ENCODE measurements at places on chromosomes 1 and 21. TPM values are rescaled to one million over a fixed set of nuclear protein-coding genes. Genes with fewer than 3 reads are reported as not detected.

The S100A8 gene
- total RNA-seq = 7.4 TPM

The CFHR1 gene
- total RNA-seq = 1.6 TPM

The DNASE2B gene
- 8.2 TPM for total RNA-seq

The RSBN1 gene
- total RNA-seq = 23.4 TPM

The GNAI3 gene
- 2.5 TPM for total RNA-seq

The CHIA gene
- not detected for total RNA-seq

The NUAK2 gene
- total RNA-seq = 0.61 TPM

The VASH2 gene
- not detected for total RNA-seq

The OR2L13 gene
- not detected for total RNA-seq

The PGLYRP4 gene
- not detected for total RNA-seq

The AMPD1 gene
- total RNA-seq = 70.8 TPM

The ZSWIM5 gene
- total RNA-seq = 0.80 TPM

The NSL1 gene
- 23.4 TPM for total RNA-seq

The SLC19A2 gene
- 93.3 TPM for total RNA-seq

The EFNA1 gene
- 35.1 TPM for total RNA-seq

The CTSS gene
- 5.8 TPM for total RNA-seq

The ATF3 gene
- total RNA-seq = 7.1 TPM

The NUDT4B gene
- total RNA-seq = 32.1 TPM

The HNRNPR gene
- 48.5 TPM for total RNA-seq

The ITLN1 gene
- 0.61 TPM for total RNA-seq

The SLAMF6 gene
- total RNA-seq = 0.19 TPM

The RRAGC gene
- total RNA-seq = 13.6 TPM

The HECTD3 gene
- total RNA-seq = 29.2 TPM

Measured in gastrocnemius medialis (tissue), 4 donors.